ENCODE measurements at places on chromosomes 1 and 21.

- DNase-seq = no peak
Measured at GRCh38 chr21:26945916-26946675, 20.8 kb downstream of the ADAMTS5 start.

GRCh38 chr1:208154040-208154439 lies 90.1 kb downstream of the PLXNA2 start:
- no peak for DNase-seq

- DNase-seq = no peak
Measured at GRCh38 chr1:114341856-114342255, 169.1 kb downstream of the TRIM33 start.

DNA sequence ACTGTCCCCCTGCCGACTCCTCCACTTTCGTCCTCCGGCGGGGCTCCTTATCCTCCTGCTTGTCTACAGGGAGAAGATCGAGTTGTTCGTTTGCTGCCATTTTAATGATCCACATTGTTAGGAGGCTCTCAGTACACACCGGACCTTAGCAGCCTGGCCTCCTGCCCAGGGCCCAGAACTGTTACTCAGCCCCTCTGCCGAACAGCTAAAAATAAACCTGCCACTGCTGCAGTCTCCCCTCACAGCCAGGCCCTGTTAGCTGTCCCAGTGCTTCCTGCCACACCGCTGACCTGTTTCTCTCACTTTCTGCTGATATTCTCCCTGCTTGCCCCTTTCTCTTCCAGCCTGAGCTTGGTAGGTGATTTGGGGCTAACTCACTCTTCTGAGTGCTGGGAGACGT lies 8.3 kb downstream of the MAPKAPK2 start:
- DNase-seq = no peak

DNA sequence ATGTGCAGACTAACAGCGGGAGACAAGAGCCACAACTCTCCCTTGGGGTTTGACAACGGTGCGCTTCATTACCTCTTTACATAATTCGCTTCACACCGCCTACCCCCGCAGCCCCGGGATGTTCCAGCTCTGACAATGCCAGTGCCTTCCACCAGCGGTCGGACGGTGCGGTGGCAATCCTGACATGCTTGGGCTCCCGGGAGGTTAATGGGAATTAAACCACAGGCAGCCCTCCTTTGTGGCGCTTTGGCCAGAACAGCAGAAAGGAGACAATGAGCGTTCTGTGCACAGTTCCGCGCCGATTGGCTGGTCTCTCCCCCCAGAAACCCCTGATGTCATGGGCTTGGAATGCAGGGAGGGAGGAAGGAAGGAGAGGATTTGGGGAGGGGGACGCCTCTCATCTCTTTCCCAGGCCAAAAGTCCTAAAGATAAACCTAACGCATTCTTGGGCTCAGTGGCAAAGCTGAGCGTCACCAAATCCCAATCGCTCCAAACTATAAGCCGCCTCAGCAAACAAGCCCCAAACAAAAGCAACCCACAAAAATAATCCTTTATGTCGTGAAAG lies 1.3 kb downstream of the CNN3 start:
- DNase-seq = no peak

GRCh38 chr1:38308780-38309179 lies 262.2 kb upstream of the POU3F1 start:
- no peak for DNase-seq

GRCh38 chr21:38422082-38422481 lies 76.2 kb downstream of the ERG start:
- no peak for DNase-seq

- no peak for DNase-seq
Measured at GRCh38 chr1:22636353-22636752, at the start of gene C1QA. TSS of gene C1QA (plus strand) at chr1:22636628. CDS start at chr1:22637617, 989 bp downstream.

DNA sequence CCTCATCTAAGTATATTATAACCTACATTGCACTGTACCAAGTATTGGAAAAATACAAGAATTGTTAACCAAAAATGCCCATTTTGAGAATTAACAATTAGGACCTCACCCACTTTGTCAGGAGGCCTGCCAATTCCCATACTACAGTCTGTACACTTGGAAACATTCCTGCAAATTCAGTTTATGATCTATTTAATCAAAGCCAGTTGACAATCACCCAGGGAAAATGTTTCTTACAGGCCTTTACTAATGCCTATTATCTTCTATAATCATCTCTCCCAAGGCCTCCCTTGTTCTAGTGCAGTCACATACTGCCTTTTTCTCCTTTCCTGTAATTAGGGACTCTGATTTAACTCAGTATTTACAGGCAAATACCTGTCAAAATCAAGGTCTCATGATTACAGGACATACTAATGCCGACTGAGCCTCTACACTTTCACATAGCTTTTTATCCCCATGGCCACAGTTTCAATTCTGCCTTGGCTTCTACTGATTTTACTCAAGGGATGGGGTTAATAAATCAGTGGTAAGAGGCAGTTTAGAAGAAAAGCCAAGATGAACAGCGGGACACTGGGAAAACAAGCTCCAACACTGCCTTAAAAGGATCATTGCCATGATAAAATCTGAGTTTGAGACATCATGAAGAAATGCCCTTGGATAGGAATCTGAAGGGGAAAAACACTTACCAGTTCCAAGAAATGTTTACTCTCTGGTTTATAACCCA lies 338.7 kb downstream of the VAV3 start:
- DNase-seq = no peak

GRCh38 chr1:29584776-29585175 lies 348.5 kb downstream of the PTPRU start:
- no peak for DNase-seq

DNA sequence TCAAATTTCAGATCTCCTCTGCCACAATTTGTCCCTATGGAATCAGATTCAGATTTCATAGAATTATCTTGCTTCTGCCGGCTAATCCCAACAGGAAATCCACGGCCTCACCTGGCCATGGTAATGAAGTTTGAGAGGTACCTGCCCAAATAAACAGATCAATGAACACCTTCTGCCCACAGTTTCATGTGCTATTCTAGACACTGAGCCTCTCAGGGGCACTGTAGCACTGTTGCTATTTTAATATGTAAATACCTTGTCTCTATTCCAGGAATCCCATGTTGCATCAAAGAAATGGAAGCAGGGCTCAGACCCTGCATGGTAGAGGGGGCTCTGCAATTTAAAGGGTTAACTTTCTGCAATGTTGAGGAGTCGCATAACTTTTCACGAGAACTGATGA lies 593.1 kb downstream of the PTBP2 start:
- no peak for DNase-seq

DNA sequence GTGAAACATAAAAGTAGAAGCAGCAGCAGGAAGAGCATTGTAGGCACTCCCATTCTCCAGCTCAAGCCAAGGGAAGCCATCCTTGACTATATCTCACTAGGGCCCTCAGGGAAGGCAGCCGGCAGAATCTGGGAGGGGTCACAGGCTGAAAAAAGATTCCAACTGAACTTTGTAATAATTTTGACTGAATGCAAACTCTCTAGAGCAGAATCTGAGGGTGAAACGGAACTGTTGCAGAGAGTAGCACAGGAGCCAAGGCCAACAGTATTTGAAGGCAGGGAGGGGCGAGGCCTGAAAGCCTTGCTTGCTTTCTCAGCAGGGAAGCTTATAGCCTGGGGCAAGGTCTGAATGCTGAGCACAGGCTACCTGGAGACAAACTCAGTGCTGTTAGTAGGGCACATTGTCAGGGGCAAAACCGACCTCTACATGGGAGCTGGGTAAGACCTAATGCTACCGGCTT lies 180.6 kb downstream of the COL24A1 start:
- DNase-seq = no peak

DNA sequence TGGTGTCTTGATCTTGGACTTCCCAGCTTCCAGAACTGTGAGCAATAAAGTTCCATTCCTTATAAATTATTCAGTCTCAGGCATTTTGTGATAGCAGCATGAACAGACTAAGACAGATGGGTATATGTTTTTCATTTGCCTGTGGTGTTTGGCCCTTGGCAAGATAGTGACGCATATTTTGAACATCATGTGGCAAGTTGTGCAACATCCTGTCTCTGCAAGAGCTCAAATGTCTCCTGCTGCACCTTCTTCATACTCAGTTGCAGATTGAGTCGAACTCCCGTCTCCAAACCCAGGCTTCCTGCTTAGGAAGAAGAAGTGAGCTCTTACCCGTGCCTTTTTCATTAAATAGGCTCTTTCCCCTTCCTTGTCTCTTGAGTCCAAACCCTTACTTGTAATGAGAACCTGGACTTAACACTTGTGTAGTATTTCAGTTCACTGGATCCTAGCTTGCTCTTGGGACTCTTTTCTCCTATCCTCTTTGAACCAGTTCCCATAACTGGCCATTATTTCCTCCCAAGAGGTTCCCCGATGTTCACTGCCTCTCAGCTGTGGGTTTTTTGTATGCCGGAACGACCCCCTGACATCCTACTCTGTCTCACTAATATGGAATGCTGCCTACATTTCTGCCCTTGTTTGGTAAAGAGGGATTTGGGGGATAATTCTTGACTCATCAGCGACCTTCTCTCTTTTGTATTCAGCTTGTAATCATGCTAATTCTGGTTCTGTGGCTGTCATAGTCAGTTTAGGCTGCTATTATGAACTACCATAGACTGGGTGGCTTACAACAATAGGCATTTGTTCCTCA lies 125.0 kb upstream of the KCNK2 start:
- no peak for DNase-seq

DNA sequence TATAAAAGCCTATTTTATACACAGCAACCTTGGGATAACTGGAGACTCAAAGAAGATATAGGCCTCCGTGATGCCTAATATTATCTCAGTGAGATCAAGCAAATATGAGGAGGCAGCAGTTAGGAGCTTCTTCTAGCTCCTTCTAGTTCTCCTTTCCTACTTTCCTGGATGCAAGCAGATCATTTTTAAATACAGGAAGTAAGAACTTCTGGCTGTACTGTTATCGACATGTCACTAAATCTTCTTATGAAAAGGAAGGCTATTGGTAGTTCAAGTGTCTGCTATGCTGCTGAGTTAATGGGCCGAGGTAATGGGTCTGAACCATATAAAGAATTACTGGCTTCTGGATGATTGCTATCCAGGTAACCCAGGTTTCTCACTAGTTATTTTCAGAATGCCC lies 15.9 kb downstream of the HSPA13 start:
- no peak for DNase-seq

DNA sequence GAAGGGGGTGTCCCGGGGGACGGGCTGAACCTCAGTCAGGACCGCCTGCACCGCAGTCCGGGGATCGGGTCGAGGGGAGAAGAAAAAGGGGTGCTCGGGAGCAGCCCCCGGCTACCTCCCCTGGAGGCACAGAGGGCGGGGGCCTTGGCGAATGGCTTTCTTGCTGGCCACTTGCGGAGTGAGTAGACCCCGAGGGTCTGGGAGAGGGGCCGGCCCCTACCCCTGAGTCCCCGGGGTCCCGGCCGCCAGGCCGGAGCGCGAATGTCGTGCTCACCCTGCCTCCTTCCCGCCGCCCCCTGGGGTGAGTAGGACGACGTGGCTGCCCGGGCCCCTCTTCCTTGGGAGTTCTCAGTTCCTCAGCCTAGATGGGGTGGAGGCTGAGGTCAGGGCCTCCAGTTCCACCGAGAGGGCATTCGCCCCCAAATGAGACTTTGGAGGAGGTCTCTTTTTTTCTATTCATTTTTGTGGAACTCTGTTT lies 113.0 kb downstream of the OSBPL9 start:
- no peak for DNase-seq

- DNase-seq = no peak
Measured at GRCh38 chr1:17018849-17019248, 7.1 kb upstream of the ATP13A2 start.

- no peak for DNase-seq
Measured at GRCh38 chr1:103561643-103562395, 9.6 kb upstream of the AMY2B start.

DNA sequence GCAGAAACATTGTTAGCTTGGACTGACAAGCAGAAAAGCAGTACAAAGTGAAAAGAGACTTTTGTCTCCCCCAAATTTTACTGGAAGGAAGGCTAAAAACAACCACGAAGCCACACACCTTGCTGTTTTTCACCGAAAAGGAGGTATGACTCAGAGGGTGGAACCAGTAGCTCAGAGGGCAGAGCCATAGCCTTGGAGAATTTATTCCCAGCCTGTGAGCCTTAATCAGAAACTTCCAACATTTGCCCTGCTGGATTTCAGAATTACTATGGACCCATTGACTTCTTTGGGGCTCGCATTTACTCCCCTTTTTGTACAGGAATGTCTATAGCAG lies 32.0 kb downstream of the RPS6KC1 start:
- no peak for DNase-seq

DNA sequence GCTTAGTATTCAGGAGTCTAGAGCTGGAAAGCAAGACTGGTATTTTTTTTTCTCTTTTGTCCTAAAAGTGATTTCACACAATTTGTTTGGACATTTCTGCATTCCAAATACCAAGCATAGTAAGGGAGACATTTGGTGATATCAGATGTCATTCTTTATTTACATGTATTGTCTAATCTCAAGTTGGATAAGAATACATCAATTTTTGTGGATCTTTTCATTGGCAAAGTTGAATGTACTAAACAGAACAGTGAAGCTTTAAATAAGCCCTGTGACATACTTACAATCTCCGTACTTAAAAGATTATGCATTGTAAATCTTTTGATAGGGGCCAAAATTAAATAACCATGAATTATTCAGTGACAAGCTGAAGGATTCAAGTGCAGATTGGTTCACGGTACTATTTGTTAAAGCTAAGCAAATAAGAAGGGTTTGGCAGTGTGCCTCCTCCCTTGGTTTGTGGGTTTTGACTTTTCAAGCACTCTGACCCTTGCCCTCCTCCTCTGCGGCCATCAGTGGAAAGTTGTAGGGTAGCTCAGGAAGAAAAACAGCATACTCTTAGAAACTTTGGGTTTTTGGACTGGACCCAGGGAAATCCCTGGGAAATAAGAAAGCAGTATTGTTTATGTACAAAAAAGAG lies 663.7 kb downstream of the ADGRL2 start:
- no peak for DNase-seq

GRCh38 chr1:241499910-241500309 lies 19.6 kb downstream of the FH start:
- no peak for DNase-seq

GRCh38 chr1:23184212-23184934 lies 15.7 kb upstream of the LUZP1 start:
- peak; percentile 25 for DNase-seq

GRCh38 chr1:43274125-43274803 lies 4.5 kb downstream of the TMEM125 start:
- DNase-seq = peak; percentile 31

DNA sequence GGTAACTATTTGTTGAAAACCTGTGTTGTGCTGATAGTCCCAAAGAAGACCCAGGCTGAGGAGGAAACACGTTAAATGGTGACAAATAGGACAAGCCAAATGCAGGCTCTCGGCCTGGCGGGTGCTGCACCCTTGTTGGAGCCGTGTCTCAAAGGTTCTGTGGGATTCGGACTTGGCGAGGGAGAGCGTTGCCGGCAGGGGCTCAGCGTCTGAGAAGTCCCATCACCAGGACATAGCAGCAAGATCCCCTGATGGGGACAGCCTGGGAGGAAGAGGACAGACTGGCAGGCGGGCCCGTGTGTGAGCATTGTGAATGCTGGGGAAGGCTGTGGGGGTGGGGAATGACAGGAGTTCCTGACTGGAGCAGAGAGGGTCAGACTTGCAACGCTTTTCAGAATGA lies 142.5 kb downstream of the PGBD5 start:
- no peak for DNase-seq
